ENCODE measurements at places on chromosomes 6 and 20.

DNA sequence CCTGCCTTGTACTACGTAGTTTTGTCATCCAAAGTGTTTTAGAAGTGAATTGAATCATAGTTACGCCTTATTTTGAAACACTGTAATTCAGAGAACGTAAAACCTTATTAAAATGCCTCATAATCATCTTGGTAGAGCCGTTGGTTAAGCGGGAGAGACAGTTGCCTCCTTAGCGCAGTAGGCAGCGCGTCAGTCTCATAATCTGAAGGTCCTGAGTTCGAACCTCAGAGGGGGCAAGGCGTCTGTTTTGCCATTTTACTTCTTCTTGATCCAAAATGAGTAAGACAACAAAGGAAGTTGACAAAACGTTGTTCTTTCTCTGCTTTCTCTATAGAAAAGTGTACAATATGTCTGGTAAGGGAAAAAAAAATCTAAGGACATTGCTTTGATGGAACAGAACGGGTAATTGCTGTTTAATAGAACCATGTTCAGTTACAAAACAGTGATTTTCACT, 20.7 kb upstream of the TRIM27 start:
- peak; percentile 45 for DNase-seq

- peak; percentile 64 for DNase-seq
These were observed 14.9 kb downstream of the NT5E start for GRCh38 chr6:85464722-85465150.

GRCh38 chr6:41555326-41556300, 9.4 kb downstream of the FOXP4 start:
- no peak for DNase-seq

DNA sequence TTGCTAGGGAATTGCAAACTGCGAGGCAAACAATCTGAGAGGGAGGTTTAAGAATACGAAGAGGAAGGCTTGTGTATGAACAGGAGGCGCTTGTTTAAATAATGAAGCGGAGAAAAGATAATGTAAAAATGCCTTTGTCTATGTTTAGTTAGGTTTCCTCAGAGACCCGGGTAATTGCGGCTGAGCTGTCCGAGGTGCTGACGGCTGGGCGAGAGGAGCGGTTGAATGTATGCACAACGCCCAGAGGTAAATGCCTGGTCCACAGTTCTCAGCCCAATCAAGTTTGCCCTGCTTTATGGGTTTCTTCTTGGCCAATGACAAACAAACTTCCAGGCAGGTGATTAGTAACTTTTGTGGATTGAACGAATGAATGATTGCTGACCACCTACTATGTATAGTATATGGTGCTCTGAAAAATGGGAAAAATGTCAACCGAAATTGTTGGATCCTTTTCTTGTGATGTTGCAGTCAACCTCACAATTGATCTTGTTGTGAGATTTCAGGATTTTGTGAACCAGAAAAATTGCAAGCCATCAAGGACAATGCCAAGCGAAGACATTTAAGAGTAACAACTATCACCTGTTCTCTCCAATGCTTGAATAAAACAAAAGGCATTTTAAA, 38.3 kb upstream of the SLC32A1 start:
- DNase-seq: peak; percentile 69

- DNase-seq: no peak
These were observed 354.5 kb upstream of the SYNCRIP start for GRCh38 chr6:85997206-85997605.

- DNase-seq: peak; percentile 48
These were observed 205.7 kb downstream of the DOK5 start for GRCh38 chr20:54680872-54681619.

DNA sequence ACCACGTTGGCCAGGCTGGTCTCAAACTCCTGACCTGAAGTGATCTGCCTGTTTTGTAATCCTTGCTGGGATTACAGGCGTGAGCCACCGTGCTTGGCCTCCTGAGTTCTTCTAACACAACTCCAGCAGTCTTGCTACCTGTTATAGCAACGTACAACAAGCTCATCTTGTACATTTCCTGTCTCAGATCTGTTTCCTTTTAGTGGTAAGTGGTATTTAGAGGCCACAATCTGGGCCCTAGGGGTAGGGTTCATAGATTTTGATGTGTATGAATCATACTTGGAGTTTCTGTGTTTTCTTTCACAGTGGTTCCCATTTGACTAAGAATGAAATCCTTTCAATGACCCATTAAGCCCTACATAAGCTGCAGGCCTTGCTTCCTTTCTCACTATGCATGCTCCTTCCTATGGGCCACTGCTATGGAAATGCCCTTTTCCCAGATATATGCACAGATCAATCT, 27.1 kb upstream of the SYNCRIP start:
- no peak for DNase-seq

GRCh38 chr6:41355952-41356351, 20.5 kb downstream of the NCR2 start:
- no peak for DNase-seq

GRCh38 chr20:38043512-38044300, 10.2 kb downstream of the RPRD1B start:
- peak; percentile 81 for DNase-seq

- no peak for DNase-seq
These were observed 31.2 kb upstream of the RALGAPA2 start for GRCh38 chr20:20743511-20744169.

- no peak for DNase-seq
These were observed 65.4 kb downstream of the GPR6 start for GRCh38 chr6:110043366-110043994.

GRCh38 chr6:67497749-67498148, 1137.3 kb upstream of the ADGRB3 start:
- no peak for DNase-seq

DNA sequence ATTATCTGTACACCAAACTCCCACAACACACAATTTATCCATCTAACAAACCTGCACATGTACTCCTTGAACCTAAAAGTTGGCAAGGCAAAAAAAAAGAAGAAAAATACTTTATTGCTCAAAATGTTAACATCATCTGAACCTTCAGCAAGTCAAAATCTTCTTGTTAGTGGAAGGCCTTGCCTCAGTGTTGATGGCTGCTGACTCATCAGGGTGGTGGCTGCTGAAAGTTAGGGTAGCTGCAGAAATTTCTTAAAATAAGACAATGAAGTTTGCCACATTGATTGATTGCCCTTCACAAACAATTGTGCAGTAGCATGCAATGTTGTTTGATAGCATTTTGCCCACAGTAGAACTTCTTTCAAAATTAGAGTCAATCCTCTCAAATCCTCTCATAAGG, 2.7 kb upstream of the WFDC11 start:
- no peak for DNase-seq

- no peak for DNase-seq
These were observed 142.1 kb upstream of the SHLD1 start for GRCh38 chr20:5608104-5608441.

- DNase-seq: no peak
These were observed 997.6 kb upstream of the CITED2 start for GRCh38 chr6:140372064-140372463.

DNA sequence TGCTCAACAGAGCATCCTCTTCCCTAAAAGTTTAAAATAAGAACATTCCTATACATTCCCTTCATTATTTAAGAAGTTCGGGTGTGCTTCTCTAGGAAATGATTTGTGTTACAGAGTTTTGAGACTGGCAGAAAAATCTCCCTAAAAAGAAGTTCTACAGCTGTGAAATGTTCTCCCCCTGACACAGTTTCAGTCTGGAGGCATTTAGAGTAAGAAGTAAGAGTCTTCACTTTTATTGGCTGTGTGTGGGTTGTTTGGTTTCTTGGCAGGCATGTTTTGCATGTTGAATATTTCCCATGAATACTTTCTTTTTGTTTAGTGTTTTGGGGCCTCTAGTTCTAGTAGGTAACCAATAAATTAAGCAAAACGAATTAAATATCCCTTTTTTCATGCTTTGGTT, 195.9 kb downstream of the TENT5A start:
- DNase-seq: no peak

DNA sequence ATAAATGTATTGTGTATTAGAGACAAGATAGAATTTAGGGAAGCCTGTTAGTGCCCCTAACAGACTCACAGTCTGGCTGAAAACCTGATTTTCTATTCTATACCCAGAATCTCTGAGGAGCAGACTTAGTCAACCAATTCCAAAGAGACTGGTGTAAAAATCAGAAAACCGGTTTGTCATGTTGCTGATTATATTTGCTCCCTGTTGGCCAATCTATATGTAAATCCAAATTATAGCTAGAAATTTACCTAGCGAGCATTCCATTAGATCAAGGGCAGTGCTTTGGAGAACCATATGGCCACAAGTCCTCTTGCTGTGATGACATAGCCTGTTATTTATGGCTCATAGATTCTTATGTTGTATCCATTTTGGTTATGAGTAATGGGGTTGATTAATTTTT, 4.8 kb downstream of the NFYA start:
- DNase-seq: no peak

DNA sequence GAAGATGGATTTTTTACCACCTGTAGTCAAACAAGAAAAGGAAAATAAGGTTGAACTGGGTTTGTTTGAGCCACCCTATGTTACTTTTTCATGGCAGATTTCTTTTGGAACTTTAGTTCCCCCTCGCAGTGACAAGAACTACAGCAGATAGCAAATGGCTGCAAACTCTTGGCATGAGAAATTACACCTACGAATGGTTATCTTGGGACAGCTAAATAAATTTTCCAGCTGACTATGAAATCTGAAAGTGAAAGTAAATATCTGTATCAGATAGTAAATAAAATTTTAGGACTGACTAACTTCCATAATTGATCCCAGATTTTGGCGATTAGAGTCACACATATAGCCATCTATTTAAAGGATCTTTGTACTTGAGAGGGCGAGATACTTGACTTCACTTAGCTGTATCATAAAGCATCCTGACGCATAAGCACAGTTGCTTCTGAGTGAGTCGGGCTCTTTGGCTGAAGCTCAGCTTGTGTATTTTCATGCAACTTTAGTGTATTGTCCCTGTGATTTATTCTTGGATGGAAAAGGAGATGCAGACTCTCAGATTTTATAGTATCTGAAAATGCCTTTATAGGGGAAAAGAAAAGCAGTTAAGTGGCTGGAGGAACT, 125.3 kb upstream of the B3GAT2 start:
- peak; percentile 16 for DNase-seq

DNA sequence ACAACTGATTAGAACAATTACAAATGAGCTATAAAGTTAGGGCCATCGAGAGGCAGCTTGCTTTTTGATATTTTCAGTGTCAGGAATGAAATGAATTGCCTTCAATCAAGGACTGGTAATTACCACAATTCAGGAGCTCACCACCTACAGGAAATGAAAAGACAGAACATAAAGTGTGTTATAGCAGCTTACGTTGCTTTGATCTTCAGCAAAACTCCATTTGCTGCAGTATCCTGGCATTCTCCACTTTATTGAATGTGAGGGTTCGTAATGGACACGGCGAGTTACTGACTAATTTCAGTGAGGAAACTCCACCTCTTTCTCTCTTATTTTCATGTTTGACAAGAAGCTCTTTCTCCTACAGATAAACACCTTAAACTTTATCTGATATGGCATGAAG, 440.0 kb upstream of the HSF2 start:
- DNase-seq: no peak

DNA sequence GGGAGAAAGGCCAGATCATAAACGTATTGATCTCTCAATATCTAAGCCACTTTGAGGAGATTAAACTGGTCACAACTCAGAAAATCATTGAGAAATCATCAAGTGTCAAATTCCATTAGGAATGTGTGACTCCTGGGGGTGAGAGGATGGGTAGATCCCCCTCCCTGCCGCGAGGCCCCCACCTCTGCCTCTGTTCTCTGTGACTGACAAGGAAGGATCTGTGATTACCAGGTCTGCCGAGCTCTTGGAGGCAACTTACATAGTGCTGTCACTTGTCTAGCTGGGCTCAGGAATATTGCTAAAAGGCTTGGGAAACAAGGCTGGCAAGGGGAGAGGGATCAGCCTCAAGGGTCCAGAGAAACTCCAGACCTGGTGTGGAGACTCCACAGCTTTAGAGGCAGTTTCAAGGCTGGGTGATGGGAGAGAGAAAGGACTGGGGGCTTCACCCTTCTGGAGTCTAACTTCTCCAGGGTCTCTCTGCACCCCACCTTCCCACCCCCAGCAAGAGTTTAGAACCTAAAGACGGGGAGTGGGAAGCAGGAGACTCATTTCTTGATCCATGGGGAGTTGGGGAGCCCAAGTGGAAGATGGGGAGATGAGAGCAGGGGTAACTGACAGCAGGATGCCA, 11.6 kb upstream of the ARMC12 start:
- no peak for DNase-seq

DNA sequence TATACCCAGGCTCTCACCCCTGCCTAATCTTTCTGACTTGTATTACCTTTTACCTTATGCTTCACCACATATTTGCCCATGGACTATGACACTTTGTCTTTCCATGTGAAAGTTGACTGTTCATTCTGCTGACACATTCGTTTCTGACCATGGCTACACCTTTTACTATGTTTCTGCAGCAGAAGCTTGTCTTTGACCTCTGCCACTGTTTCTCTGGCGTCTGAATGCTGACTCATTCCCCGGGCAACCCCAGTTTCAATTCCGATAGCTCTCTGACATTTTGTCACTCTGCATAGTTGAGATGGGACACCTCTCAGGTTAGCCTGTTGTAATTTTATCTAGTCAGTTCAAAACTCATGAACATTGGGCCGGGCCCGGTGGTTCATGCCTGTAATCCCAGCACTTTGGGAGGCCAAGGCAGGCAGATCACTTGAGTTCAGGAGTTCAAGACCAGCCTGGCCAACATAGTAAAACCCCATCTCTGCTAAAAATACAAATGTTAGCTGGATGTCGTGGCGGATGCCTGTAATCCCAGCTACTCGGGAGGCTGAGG, 50.7 kb downstream of the SLC26A8 start:
- no peak for DNase-seq

- DNase-seq: no peak
These were observed 357.9 kb downstream of the FARS2 start for GRCh38 chr6:5619249-5619648.

DNA sequence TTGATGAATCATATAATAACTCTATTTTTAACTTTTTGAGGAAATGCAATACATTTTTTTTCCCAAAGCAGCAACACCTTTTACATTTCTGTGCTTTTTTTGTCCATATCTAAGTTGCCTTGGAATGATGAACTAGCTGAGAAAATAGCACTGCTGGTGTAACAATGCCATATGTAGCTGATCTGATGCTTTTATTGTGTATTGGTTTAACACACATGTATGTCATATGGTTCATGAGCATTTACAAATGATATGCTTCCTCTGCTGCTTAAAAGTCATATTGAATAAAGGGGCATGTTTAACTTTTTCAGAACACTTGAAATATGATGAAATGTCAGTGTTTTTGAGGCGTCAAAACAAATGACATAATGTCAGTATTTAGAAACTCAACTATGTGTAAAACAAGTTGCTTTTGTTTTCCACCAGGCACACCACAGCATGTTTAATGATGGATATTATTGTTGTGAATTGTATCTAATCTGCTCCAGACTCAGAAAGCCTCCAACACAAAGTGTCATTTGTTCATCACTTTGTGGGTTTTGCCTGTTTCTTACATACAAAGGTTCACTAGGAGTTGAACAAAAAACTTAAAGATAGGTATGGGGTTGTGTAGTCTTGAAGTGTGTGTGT, 775.8 kb upstream of the FLRT3 start:
- no peak for DNase-seq

GRCh38 chr6:143976806-143977349, 31.2 kb downstream of the PLAGL1 start:
- no peak for DNase-seq

GRCh38 chr6:44646355-44646754, 258.8 kb downstream of the CDC5L start:
- peak; percentile 72 for DNase-seq

- no peak for DNase-seq
These were observed 54.6 kb upstream of the PIM1 start for GRCh38 chr6:37115236-37115895.

GRCh38 chr6:64062960-64063683, 427.5 kb downstream of the PHF3 start:
- no peak for DNase-seq

GRCh38 chr6:134772671-134773360, 177.1 kb downstream of the ALDH8A1 start:
- no peak for DNase-seq

- DNase-seq: no peak
These were observed 71.0 kb downstream of the TRAM2 start for GRCh38 chr6:52505726-52506409.
